Activated CD4-positive, alpha-beta T cell treated with anti-CD3 and anti-CD28 coated beads, Interleukin-2, amount 50 U/mL, for 4 hours (primary cell): ENCODE measurements at places on chromosomes 1 and 21.

DNA sequence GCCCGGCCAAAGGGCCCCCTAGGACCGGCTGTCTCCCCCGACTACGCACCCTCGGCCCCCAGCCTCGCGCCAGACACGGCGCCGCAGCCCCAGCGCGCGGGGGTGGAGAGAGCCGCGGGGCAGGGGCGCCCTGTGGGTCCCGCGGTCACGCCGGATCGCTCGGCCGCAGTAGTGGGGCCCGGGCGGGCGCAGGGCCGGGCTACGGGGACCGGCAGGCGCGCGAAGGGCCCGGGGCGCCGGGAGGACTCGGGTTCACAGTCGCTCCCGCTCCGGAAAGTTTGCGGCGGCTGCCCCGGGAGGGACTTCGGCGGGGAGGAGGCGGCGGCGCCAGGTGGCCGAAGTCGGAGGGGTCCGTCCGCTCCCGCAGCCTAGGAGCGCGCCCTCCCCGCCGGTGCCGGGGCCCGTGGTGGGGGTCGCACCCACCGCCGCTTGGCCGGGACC lies 7.1 kb upstream of the ZNF669 start:
- DNase-seq = no peak

GRCh38 chr1:33696962-33697361 lies 166.9 kb upstream of the HMGB4 start:
- no peak for DNase-seq

- no peak for DNase-seq
These were observed 84.4 kb upstream of the CXADR start for GRCh38 chr21:17428484-17428869.

- no peak for DNase-seq
These were observed 31.9 kb downstream of the PRDM2 start for GRCh38 chr1:13731897-13732296.

DNA sequence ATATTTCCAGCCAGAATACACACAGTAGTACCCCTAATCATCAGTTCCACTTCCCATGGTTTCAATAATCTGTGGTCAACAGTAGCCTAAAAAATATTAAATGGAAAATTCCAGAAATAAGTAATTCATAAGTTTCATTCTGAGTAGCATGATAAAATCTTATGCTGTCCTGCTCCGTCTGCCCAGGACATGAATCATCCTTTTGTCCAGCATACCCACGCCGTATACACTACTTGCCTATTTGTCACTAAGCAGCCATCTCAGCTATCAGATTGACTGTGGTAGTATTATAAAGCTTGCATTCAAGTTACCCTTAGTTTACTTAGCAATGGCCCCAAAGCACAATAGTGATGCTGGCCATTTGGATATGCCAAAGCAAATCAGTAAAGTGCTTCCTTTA lies 118.7 kb downstream of the SLC5A9 start:
- DNase-seq = no peak
